ENCODE measurements at places on chromosomes 2 and 18.

GRCh38 chr2:42901076-42901640, 108.8 kb upstream of the HAAO start:
- DNase-seq, result no peak

GRCh38 chr2:45981384-45981930, 315.8 kb upstream of the EPAS1 start:
- no peak for DNase-seq

DNA sequence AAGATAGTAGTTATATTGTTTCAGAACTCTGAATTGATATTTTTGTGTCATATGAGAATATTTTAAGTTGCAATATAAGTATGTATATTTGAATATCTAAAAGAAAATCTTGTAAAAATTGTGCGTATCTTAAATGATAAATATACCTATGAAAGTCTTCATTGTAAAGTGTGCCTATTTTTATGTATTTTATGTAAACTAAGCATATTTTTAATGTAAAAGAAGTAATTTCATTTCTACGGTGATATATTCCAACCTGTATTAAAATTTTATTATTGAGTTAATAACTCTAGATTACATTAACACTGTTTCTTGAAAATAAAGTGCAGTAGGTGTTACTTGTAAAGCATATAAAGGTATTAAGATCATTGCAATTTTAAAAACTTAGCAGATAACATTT, 233.4 kb downstream of the PHLPP1 start:
- DNase-seq, result no peak

- DNase-seq, result no peak
These were observed 36.4 kb upstream of the SLC1A4 start for GRCh38 chr2:64952511-64953482.

DNA sequence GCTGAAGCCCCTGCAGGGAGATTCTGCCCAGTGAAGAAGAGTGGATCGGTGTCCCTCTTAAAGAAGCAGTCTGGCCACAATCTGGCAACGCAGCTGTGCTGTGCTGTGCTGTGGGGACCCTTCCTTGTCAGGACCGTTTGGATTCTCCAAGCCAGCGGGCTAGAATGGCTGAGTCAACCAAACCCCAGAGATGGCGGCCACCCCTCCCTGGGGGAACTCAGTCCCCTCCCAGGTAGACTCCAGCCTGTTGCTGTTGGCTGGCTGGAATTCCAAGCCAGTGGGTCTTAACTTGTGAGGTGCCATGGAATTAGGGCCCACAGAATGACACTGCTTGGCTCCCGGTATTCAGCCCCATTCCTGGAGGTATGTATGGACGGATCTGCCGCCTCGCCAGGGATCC, 62.3 kb downstream of the MMADHC start:
- no peak for DNase-seq

DNA sequence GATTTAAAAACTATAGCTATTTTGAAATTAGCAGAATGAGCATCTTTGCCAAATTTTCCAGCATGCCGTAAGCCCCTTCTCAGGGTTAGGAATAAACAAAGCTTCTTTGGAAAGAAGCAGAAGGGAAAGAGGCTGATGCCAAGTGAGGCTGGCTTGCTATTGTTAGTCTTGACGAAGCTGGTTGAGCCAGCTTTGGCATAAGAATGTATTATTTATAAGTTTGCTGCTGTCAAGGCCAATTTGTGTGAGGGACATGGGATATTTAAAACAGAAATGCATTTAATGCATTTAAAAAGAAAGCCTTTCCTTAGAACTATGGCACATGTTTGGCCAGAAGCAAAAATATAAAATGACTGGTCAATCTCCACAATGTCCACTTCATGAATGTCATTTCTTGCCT, 52.5 kb upstream of the TTN start:
- DNase-seq, result no peak

DNA sequence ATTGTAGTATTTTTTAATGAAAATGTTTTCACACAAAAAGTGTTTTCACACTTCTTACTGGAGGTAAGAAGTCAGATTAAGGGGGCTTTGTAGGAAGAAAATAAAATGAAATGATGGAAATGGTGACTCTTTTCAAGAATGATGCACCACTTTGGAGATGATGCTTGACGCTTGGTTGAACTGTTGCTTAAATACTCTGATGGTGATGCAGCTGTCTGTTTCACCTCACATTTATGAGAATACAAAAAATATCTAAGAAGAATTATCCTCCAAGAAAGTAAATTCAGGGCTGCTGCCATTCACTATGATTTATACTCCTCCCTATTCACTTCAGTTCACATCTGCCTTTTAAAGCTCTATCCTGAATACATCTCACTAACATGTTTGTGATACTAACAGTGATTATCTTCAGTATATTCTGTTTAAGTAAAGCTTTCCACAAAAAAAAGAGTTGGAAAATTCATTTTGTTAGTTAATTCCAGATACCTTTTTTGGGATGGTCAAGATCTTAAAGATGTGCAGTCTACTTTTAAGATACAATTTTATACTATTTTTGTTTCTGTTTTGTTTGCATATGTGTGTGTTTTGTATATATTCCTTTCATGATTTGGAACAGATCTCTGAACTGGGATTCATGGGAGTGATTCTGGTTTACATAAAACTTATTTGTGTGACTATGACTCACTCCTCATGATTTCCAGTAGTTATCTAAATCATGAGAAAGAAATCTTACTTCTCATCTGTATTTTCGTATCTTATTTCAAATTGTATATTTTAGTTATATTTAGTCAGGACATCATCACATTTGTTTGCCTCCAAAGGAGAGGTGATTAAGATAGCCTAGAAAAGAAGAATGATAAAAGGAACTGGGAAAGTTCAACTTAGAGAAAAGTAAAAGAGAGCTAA, 53.1 kb downstream of the SLC39A10 start:
- DNase-seq, result no peak

DNA sequence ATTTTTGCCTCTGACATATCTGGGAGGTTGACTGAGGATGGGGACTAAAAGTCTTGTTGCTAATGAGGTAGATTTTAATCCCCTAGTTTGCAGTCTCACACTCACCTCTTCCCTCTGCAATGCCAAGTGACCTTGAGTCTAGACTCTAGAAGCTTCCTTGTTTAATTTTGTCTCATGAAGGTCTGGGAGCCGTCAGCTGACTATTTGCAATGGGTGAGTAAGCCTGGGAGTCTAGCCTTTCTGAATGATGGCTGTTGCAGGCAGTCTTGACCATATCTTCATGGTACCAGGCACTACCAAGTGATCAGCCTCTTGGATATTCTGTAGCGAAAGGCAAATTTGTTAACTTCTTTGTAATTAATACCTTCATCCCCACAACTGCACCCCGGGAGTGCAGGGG, 61.2 kb downstream of the ARHGAP15 start:
- DNase-seq, result no peak

DNA sequence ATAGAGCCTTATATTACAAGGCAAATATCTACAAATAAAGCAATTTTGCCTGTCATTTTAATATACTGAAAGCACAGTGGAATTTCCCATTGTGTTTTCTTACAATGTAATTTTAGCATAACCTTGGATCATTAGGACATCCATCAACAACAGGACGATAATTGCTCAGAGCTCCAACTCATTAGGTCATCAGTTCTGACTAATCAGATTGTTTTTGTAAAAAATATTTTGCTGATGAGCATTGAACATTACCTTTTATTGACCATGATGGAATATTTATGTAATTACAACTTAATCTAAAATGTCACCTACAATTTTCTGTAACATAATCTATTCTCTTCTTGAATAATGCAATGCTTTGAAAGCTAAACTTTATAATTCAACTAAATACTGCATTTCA, 215.3 kb upstream of the DSEL start:
- no peak for DNase-seq

DNA sequence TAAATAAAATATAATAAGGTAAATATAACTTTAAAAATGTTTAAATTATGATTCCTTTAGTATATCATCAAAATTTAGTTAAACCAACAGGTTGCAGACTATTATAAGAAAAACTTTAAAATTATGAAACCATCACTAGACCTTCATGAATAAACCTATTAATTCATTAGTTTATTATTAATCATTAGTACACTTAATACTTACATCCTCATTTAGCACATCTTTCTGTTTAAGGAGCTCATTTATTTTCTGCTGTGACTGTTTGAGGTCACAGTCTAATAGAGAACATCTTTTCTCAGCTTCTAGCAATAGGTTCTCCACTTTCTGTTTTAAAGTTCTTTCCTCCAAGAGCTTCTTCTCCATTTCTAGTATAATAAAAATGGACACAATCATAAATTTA, 52.8 kb downstream of the SLC66A3 start:
- DNase-seq, result no peak

DNA sequence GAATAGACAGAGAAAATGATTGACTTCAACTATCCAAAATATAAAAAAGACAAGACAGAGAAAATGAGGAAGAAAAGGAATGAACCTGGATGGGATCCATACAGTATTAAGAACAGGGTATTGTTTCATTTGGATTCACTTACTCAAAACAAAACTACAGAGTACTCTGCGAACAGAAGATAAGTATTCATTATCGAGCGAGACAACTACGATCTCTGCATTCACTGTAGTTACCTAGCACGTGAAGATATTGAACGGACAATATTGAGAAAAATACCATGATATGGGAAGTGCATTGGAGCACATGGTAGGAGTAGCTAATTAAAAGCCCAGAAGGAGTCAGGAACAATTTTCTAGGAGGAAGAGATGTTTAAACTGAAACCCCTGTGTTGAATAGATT, 1.0 kb upstream of the ORC2 start:
- no peak for DNase-seq

GRCh38 chr18:22399949-22400348, 17.8 kb downstream of the CTAGE1 start:
- no peak for DNase-seq

DNA sequence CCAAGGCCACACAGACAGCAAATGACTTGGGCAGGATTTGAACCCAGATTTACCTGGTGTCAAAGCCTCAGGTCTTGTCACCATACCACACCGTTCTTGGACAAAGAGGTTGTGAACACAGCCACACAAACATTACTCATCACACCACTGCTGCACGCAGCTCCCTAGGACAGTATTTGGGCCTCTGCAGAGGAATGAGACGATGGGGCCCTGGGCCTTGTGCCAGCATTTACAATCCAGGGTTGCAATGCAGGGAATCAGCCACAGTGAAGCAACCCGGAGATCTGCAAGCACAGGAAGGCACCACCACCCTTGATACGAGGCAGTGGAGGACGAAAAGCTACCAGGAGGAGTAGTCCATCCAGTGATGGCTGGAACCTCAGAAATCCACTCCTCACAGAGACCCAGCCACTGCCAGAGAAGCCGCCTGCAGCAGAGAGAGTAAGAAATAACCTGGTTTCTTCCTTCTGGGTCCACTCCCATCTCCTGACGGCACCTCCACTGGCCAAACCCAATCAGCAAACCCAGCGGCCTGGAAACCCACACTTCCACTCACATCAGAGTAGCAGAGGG, 3.7 kb upstream of the MTCL1 start:
- DNase-seq, result no peak

DNA sequence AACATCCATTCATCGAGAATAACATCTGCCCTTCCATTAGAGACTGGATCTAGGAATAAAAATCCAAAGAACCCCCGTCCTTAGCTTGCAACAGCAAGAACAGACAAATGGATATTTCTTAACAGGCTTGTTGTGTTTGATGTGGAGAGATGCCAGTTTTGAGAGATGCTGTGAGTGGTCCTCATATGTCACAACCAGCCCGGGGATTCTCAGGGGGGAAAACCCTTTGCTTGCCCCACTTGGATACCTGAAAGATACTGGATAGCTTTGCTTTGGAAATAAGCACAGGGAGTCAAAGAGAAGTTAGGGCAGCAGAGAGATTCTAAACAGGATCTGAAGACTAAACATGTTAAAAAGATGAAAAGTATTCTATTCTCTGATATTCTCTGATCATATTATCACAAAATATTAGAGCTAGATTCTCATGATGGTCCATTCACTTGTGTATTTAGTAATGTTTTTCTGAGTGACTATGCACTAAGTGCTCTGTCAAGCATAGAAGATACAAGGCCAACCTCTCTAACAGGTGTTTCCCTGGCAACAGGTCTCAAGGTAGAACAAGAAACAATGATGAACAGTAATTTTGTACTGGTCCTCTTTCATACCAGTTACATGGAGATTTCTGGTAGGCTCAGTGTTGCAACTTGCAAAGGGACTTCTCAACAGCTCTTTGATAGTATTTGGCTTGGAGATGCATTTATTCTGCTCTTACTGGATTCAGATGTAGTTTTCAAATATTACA, 348.2 kb downstream of the MYCN start:
- no peak for DNase-seq

DNA sequence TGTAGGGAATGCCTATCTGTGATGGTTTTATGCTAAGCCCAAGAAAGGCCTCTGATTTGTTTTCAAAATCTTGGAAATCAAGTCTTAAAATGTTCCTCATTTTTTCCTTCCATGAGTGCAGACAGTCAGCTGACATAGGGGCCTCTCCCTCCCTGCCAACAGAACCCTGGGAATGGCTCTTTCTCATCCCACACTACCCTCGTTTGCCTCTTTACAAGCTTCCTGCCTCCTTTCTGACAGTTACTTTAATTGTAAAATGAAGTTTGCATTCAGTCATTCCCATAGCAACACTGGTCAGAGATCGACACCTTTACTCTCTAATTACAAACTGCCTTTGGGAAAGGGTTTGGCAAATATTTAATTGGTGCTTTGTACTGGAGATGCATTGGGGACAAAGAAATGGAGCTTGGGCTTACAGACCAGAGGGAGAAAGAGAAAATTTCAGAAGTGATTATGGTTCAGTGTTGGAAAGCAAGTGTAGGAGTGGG, 25.4 kb downstream of the KIF5C start:
- no peak for DNase-seq

DNA sequence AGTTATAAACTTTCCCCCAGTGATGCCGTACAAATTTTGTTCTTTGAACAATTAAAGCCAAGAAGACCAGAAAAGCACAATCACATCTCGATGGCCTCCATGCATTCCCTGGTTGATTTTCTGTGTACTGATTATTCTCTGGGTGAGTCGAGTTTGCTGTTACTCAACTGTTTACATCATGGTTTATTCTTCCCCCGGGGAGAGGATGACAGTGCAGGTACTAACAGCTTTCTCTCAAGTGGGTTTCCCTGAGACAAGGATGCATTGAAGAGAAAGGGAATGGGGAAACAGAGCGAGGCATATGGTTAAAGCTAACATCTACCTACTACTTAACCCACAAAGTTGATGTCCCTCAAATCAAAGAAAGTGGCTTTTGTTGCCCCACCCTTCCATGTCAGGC, 410.8 kb upstream of the FANCL start:
- DNase-seq, result no peak

DNA sequence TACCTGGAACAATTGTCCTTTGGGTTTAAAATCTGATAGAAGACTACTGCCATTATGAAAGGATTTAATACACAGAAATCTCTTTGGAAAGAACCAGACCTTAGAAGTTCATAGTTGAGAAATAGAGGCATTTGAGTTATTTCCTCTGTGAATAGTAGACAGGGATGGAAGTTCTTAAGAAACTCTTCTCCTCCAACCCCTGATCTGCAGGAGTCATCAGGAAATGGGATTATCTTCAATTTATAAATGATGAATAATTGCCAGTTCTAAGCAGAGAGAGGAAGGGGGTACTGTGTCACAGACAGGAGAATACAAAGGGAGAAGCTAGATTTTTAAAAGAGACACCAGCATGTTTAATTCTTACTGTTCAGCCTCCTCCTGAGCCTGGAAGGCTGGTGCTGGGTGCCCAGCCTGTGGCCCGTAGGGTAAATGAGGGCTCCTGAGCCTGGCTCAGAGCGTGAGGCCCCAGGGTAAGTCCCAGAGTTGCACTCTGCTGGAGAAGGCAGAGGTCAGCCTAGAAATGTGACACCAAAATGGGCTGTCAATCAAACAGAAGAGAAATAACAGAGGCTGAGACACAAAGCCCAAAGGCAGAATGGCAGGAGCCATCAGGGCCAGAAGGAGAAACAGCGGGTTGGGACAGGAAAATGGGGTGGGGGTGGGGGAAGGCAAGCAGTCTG, 58.2 kb upstream of the PKDCC start:
- DNase-seq, result no peak

GRCh38 chr2:162838136-162838497, 450 bp downstream of the KCNH7 start:
- no peak for DNase-seq
